ENCODE measurements at places on chromosomes 6 and 20.
A peak's percentile ranks its signal among the peaks of the same experiment; 100 is the strongest.

DNA sequence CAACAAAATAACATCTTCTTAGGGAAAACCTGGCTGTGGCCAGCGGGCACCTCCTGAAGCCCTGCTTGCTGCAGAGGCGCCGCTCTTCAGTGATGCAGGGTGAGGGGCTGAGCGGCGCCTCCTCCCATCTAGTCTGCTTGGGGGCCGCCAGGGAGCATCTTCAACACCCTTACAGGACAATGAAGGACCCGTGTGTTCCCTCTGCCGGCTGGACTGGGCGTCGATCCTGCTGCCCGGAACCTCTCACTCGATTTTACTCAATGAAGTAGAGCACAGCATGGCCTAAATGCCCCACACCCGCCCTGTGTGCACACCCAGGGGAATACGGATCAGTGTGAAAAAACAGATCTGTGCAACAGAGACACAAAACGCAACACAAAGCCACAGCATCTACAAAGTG is 28.5 kb upstream of the MPC1 start:
- DNase-seq, result no peak

GRCh38 chr6:6331393-6331792 is 10.9 kb upstream of the F13A1 start:
- DNase-seq, result no peak

GRCh38 chr6:28107506-28107905 is 16.9 kb upstream of the ZSCAN16 start:
- no peak for DNase-seq

DNA sequence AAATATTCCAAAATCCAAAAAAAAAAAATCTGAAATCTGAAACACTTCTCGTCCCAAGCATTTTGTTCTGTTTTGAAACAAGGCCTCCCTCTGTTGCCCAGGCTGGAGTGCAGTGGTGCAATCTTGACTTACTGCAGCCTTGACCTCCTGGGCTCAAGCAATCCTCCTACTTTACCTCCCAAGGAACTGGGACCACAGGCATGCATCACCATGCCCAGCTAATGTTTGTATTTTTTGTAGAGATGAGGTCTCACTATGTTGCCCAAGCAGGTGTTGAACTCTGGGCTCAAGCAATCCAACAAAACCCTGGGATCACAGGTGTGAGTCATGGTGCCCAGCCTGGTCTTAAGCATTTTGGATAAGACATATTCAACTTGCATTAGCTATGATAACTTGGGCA is 13.6 kb downstream of the SESN1 start:
- DNase-seq, result no peak

GRCh38 chr6:149581349-149581748 is 15.2 kb downstream of the GINM1 start:
- no peak for DNase-seq

- no peak for DNase-seq
Measured at GRCh38 chr20:64053841-64054661, 4.6 kb upstream of the SOX18 start.

DNA sequence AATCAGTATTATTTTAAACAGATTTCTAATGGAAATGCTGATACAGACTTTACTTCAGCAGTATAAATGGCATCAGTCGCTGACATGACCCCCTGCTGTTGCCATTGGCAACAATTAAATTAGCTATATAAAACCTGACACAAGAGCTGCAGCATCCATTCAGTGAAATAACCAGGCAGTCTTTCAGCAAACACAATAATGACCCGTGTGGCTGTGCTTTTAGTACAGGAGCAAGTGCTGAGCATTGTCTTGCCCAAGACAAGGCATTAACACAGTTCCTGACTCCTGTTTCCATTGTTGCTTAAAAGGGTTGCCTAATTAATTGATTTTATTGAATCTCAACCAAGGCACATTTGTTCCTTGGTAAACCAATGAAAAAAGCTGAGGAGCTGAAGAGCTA is 382.1 kb downstream of the HACE1 start:
- DNase-seq, result no peak

DNA sequence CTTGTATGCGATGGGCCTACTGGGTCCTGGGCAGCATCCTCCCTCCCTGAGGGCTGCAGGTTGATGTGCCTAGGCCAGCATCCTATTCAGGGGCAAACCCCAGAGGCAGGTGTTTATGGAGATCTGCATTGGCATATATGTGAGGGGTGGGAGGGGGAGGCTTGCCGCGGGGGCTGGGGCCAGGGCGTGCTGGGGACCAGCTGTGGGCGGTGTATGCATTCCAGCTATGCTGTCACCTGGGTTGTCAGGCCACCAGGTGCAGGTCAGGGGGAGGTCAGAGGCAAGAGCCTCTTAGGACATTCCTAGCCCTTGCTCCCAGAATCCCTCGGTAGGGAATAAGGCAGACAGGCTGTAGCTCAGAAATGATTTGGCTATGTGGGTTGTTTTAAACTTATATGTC is 11.9 kb downstream of the FOXA2 start:
- DNase-seq, result peak; percentile 66

GRCh38 chr6:149897855-149898744 is at the start of gene RAET1E:
Gene RAET1E, minus strand, starts transcription at chr6:149898113. Its CDS starts 7,212 bp downstream, at chr6:149890901.
- no peak for DNase-seq

DNA sequence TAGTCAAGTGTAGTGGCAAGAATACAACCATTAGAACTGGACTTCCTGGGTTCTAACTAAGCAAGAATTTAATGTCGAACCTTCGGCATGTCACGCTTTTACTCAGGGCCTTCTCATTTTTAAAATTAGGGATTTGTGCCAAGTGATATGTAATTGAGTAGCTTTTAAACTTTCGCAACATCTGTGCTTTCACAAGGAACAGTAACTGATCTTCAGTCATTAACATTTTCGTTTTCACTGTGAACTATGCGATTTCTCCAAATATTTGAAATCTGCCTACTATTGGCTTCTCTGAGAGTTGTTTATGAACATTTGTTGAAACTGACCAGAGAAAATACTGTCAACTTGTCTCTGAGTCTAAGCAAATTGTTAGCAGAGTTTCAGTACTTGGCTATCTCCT is 27.6 kb downstream of the GRM1 start:
- no peak for DNase-seq

GRCh38 chr6:35487658-35488516 is 9.0 kb downstream of the TEAD3 start:
- no peak for DNase-seq

GRCh38 chr6:36402481-36402880 is 15.0 kb upstream of the ETV7 start:
- no peak for DNase-seq

DNA sequence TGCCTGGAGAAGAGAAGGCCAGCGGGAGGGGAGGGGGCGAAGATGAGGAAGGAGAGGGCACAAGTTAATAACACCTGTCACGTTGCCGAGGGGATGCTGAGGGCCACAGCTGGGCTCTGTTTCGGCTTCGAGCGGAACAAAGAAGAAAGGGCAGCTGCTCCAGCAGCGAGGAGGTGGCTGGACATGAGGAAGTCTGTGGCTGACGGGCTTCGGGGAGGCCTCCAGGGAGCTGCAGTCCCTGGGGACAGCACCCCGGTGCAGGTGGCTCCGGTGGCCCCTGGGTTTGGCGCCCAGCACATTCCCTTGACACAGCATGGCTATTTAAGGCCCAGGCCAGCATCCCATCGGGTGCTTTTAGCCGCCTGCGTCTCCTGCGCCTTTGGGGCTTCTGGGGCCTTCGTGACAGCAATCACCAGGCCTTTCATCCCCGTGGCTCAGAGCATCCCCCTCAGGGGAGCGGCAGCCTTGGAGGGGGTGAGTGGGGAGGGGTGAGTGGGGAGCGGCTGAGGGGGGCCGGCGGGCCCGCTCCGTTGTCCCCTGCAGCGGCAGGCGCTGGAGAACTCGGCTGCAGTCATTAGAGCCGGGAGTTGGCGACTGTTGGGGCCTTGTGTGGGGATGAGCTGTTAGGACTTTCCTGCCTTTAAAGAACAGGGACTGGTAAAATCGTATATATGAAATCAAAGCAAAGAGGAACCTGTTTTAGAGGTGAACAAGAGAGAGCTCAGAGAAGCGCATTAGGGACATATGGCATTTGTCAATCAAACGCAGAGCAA is 99.0 kb downstream of the TMEM242 start:
- no peak for DNase-seq

GRCh38 chr20:23311947-23312506 is 38.6 kb upstream of the NXT1 start:
- no peak for DNase-seq

DNA sequence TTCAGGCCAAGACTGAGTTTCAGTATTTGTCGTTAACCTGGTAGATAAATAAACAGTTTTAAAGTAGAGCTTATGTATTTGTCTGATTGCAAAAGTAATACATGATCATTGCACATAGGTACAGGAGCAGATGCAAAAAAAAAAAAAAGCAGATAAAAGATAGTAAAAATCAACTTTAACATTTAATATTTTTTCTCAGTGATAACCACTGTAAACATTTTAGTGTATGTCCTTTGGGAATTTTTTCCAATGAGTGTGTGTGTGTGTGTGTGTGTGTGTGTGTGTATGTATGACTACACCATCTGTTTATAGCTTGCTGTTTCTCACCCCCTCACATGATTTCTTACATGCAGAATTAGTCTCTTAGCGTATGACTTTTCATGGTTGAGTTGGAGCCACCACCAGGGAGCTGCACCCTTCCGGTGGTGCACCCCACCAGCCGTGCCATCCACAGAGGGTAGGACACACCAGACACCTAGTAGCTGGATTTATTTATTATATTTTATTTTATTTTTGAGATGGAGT is 26.3 kb downstream of the WRNIP1 start:
- DNase-seq, result no peak

GRCh38 chr6:50998905-50999304 is 180.2 kb downstream of the TFAP2B start:
- no peak for DNase-seq

- DNase-seq, result peak; percentile 87
Measured at GRCh38 chr6:31729979-31730630, 1.0 kb upstream of the DDAH2 start.

- DNase-seq, result no peak
Measured at GRCh38 chr20:61312925-61313324, 60.9 kb downstream of the CDH4 start.

DNA sequence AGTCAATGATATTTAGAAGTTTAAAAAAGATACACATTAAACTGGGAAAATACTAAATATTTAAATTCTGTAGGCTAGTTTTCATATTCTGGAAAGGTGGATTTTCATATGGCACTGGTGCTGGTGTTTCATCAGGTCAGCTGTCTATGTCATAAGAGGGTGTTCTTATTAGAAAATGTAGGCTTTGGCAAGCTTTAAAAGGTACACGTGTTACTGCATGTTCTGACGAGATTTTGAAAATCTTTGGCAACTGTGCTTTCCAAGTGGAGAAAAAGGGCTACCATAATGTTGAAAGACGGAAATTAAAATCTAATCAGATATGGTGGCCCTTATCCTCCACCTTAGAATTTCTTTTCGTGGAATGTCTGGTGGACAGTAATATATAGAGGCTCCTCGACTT is 30.0 kb downstream of the SLC22A3 start:
- no peak for DNase-seq

DNA sequence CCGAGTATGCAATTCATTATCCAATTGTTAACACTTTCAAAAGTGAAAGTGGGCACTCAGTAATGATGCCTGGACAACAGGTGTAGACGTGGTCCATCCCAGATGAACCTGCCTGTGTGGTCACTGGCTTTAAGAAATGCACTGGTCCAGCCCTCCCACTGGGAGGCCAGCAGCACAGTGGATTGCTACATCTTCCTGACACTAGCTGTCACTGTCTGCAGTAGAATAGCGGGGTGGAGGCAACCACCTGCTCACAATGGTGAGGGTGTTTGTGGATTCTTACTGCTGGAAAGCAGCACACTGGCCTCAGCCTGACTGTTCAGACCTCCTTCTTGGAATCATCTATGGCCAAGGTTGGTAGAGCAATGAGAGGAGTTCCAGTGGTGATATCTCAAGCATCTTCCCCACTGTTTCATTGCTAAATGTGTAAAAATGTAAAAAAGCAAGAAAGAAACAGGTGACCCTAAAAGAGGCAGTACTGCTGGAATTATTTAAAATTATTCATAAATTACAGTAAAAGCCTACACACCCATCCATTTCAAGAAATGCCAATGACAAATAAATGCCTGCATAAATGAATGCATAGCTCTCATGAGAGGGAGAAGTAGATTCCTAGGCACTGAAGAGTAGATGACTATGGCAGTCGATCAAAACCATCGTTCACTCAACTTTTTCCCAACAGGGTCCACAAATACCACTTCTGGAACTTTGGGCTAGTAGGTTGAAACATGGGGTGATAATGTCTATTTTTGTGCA is 228.0 kb upstream of the PLN start:
- DNase-seq, result no peak

GRCh38 chr6:16684896-16685554 is 76.2 kb downstream of the ATXN1 start:
- DNase-seq, result no peak

- peak; percentile 85 for DNase-seq
Measured at GRCh38 chr6:117482240-117483003, at the start of gene DCBLD1. Gene DCBLD1, plus strand, starts transcription at chr6:117482674. Its CDS starts 108 bp downstream, at chr6:117482782.

- DNase-seq, result no peak
Measured at GRCh38 chr6:13189710-13190109, 138.6 kb downstream of the TBC1D7 start.

GRCh38 chr20:17570347-17571152 is 675 bp downstream of the DSTN start:
- DNase-seq, result peak; percentile 72

DNA sequence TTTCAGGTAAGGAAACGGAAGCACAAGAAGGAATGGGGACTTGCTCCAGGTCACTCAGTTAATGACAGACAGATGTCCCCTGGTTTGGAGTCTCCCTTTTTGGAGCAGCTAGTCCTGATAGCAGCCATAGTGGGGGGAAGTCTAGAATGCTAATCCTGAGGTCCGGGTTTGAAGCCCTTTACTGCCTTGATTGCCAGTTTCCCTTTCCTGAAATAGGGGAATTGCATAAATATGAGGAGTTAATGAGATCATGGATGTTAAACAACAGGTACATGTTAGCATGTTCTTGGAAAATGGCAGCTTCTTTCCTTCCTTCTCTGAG is 341 bp upstream of the TTPAL start:
- no peak for DNase-seq

- no peak for DNase-seq
Measured at GRCh38 chr6:16086965-16087364, 41.9 kb upstream of the MYLIP start.

DNA sequence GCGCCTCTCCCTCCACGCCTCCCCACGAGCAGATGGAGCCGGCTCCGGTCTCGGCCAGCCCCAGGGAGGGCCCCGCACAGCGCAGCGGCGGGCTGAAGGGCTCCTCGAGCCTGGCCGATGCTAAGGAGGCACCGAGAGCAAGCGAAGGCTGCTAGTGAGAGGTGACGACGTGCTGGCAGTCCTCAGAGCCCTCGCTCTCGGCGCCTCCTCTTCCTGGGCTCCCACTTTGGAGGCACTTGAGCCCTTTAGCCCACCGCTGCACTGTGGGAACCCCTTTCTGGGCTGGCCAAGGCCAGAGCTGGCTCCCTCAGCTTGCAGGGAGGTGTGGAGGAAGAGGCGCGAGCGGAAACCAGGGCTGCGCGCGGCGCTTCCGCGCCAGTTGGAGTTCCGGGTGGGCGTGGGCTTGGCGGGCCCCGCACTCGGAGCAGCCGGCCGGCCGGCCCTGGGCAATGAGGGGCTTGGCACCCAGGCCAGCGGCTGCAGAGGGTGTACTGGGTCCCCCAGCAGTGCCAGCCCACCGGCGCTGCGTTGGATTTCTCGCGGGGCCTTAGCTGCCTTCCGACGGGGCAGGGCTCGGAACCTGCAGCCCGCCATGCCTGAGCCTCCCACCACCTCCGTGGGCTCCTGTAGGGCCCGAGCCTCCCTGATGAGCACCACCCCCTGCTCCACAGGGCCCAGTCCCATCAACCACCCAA is 2.5 kb upstream of the TMEM14C start:
- no peak for DNase-seq
